ENCODE measurements at places on chromosomes 3 and 15.

GRCh38 chr3:38046027-38046426 is 7.0 kb downstream of the DLEC1 start:
- H3K4me3 ChIP-seq, result no peak overlapping the region
- no peak for DNase-seq
- H3K27ac ChIP-seq, result no peak overlapping the region
- H3K4me1 ChIP-seq, result no peaks in the 10 kb centered on the region
- no peaks in the 10 kb centered on the region for H3K36me3 ChIP-seq

DNA sequence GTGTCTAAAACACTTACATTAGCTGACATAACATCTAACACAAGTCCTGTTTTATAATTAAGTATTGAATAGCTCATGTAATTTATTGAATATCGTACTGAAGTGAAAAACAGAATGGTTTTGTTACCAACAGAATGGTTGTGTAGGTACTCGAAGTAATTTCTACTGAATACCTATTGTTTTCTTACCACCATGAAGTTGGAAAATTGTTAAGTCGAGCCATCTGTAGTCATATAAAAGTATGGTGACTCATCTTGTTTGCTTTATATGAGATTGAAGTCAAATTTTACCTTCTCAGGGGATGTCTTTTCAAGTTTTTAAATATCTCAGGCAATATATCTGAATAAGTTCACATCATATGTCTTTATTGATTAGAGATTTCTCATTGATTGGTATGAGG is 37.6 kb downstream of the PIAS1 start:
- H3K4me1 ChIP-seq, result no peaks in the 10 kb centered on the region
- DNase-seq, result no peak
- no peak overlapping the region for H3K4me3 ChIP-seq
- peaks cover 4% of the 10 kb centered on the region for H3K36me3 ChIP-seq
- H3K27ac ChIP-seq, result no peak overlapping the region
- no peaks in the 10 kb centered on the region for H3K27me3 ChIP-seq

GRCh38 chr15:29465196-29465595 is 195.6 kb upstream of the NSMCE3 start:
- no peak for DNase-seq
- H3K36me3 ChIP-seq, result no peaks in the 10 kb centered on the region
- no peaks in the 10 kb centered on the region for H3K27me3 ChIP-seq
- H3K4me1 ChIP-seq, result no peaks in the 10 kb centered on the region
- H3K4me3 ChIP-seq, result no peak overlapping the region
- H3K27ac ChIP-seq, result no peak overlapping the region

DNA sequence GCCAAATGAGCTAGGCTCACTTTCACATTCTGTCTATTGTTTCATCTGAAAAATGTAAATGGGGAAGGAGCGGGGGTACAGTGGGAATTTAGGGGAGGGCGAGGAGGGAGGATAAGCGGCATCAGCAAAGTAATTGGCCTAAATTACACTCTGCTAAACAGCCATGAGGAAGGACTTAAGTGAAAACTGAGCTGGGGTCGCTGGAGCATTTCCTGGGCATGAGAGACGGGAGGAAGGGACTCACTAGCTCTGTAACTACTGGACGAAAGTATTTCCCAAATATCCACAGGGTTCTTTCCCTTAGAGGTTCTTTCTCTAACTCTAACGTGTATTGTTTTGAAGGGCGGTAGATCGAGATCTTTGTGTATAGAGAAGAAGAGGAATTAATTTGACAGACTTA is 418.0 kb downstream of the SOX2 start:
- no peak overlapping the region for H3K27ac ChIP-seq
- no peaks in the 10 kb centered on the region for H3K27me3 ChIP-seq
- no peak overlapping the region for H3K4me3 ChIP-seq
- DNase-seq, result no peak
- H3K4me1 ChIP-seq, result no peaks in the 10 kb centered on the region
- no peaks in the 10 kb centered on the region for H3K36me3 ChIP-seq

- H3K27me3 ChIP-seq, result no peaks in the 10 kb centered on the region
- DNase-seq, result no peak
- H3K4me1 ChIP-seq, result no peaks in the 10 kb centered on the region
Observed at GRCh38 chr3:27209617-27210264, 159.4 kb downstream of the NEK10 start.

DNA sequence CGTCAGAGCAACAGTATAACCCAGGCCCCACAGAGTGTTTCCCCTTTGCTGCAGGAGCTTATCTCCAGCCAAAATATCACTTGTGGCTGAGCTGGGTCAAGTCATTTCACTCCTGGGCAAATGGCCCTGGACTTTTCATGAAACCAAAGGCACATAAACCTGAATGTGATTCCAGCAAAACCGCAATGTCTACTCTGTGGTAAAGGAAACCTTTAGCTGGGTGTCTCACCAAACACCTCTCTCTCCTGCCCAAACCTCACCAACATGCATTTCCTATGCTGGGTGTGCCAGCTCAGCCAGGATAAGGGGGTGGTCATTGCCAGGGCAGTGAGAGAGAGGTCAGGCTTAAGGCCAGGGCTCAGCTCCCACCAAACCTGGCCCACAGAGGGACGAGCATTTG is 67.4 kb downstream of the GTPBP8 start:
- H3K27ac ChIP-seq, result no peak overlapping the region
- H3K36me3 ChIP-seq, result no peaks in the 10 kb centered on the region
- H3K4me1 ChIP-seq, result no peaks in the 10 kb centered on the region
- no peaks in the 10 kb centered on the region for H3K27me3 ChIP-seq
- H3K4me3 ChIP-seq, result no peak overlapping the region

DNA sequence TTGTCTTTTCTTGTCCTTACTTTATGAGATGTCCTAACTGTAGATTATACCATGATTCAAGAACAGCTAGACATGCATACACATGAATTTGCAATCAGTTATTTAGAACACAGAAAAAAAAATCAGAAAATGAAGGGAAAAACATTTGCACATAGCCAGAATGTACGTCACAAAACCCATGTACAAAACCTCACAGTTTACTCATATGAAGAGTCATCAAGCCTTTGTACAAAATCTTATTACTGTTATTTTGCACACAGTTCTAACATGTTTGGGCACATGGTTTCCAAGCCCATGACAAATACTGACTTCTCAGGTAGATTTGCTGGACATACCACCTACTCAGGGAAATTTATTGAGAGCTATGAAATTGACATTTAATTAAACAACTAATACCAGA is 48.2 kb downstream of the MAP3K13 start:
- no peaks in the 10 kb centered on the region for H3K36me3 ChIP-seq
- no peaks in the 10 kb centered on the region for H3K4me1 ChIP-seq
- no peak for DNase-seq
- no peak overlapping the region for H3K4me3 ChIP-seq
- H3K27ac ChIP-seq, result no peak overlapping the region

GRCh38 chr3:114569186-114569585 is 275.4 kb downstream of the TIGIT start:
- no peak for DNase-seq
- no peak overlapping the region for H3K4me3 ChIP-seq
- H3K27ac ChIP-seq, result no peak overlapping the region
- H3K4me1 ChIP-seq, result no peaks in the 10 kb centered on the region
- H3K36me3 ChIP-seq, result no peaks in the 10 kb centered on the region

DNA sequence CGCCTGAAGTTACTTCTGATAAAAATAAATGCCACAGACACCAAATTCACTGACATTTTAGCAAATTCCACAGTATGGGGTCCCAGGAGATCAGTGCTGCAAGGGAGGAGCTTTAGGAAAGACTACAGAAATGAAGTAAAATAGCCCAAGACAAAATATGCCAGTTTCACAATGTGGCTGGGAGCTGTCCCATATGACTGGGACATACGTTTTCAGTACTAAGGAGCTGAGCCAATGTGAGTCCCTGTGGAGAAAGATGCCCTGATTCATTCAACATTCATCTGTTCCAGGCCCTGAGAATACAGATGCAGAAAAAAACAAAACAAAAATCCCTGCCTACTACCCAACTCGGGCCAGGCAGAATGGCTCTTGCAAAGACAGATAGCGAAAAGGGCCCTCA is 63.4 kb upstream of the FAM174B start:
- DNase-seq, result no peak
- no peak overlapping the region for H3K27ac ChIP-seq
- H3K27me3 ChIP-seq, result peaks cover 3% of the 10 kb centered on the region
- H3K36me3 ChIP-seq, result no peaks in the 10 kb centered on the region

GRCh38 chr3:119548341-119548740 is 11.1 kb downstream of the CD80 start:
- H3K4me1 ChIP-seq, result no peaks in the 10 kb centered on the region
- H3K27me3 ChIP-seq, result no peaks in the 10 kb centered on the region
- no peak for DNase-seq
- H3K4me3 ChIP-seq, result no peak overlapping the region

DNA sequence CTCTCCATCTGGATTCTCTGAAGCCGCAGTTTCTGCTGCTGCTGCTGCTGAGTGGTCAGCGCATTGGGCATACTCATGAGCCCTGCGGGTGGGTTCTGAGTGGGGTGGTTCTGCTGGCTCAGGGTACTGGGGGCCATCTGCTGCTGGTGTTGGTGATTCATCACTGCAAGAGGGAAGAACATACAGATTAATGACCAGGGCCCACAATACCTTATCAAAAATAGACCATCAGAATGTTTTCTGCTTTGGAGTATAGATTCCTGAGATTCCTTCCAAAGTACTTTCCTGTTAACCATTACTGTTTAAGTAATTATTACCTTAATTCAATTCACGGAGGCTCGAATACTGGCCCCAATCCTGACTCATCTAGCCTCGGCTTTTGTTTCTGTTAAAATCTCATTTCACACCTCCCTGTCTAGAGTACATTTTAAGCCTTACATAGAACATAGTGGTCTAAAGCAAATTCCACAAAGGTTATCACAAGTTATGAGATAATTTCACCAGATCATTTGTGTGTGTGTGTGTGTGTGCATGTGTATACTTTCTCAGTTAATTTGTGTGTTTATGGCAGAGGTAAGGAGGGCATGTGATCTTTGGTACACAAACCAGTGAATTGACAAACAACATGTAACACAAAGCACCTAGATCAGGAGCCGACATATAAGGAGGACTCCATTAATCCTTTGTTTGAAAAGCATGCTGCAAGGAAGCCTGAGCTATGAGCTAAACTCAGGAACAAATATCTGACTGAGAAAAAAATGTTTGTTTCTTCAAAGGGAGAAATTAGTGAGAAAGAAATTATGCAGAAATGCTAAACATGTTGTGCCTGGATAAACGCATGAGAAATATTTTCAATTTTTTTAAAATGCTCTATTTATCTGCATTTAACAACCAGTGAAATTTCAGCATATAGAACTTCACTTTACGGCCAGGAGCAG is 68.1 kb downstream of the TM4SF4 start:
- no peaks in the 10 kb centered on the region for H3K36me3 ChIP-seq
- H3K27ac ChIP-seq, result no peak overlapping the region
- no peaks in the 10 kb centered on the region for H3K27me3 ChIP-seq
- DNase-seq, result no peak

DNA sequence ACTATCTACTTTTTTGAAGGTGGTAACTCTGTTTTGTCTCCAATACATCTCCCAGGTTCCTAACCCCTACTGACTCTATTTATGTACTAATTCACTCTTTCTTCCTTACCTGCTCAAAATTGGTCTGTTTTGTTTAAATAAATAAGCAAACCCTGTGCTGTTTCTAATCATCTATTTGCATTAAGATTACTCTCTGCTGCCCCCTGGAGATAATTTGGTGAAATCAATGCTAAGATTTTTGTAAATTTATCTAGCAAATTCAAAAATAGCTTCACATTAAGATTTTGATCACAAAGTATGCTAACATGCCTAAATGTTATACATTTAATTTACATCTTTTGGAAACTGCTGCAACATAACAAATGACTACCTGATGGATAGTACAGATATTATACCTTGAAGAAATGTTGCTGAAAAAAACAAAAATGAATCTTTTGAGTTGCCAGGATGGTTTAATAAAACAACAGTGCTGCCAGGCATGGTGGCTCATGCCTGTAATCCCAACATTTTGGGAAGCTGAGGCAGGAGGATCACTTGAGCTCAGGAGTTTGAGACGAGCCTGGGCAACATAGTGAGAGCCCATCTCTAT is 4.4 kb upstream of the CD200R1 start:
- H3K4me1 ChIP-seq, result peaks cover 68% of the 10 kb centered on the region
- no peak overlapping the region for H3K27ac ChIP-seq

GRCh38 chr3:158950178-158950901 is 148.5 kb downstream of the MFSD1 start:
- no peaks in the 10 kb centered on the region for H3K4me1 ChIP-seq
- no peak for DNase-seq
- H3K4me3 ChIP-seq, result no peak overlapping the region
- no peak overlapping the region for H3K27ac ChIP-seq

GRCh38 chr15:61057376-61057775 is 171.7 kb downstream of the RORA start:
- H3K36me3 ChIP-seq, result no peaks in the 10 kb centered on the region
- H3K27ac ChIP-seq, result no peak overlapping the region
- DNase-seq, result no peak
- H3K27me3 ChIP-seq, result no peaks in the 10 kb centered on the region

DNA sequence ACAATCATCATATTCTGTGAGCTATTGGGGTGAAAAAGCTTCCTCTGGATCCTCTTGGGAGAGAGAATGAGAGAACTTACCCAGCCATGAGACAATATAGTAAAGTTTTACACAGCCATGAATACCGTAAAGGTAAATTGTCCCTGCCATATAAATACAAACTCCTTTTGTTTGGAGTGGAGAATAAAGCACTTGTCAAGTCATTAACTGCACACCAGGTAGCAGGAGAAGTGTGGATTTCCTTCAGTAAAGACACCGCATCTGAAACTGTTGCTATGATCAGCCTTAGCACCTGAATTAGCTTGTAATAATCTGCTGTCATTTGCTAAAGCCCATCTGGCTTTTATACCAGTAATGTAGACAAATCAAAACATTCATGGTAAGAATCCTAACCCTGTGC is 336.6 kb upstream of the SLCO3A1 start:
- no peak overlapping the region for H3K4me3 ChIP-seq
- H3K36me3 ChIP-seq, result no peaks in the 10 kb centered on the region
- DNase-seq, result no peak
- H3K27me3 ChIP-seq, result no peaks in the 10 kb centered on the region
- H3K27ac ChIP-seq, result no peak overlapping the region

- no peak for DNase-seq
- H3K36me3 ChIP-seq, result peaks cover 75% of the 10 kb centered on the region
- H3K4me3 ChIP-seq, result no peak overlapping the region
- no peak overlapping the region for H3K27ac ChIP-seq
Observed at GRCh38 chr3:13370609-13371008, 49.5 kb downstream of the NUP210 start.

DNA sequence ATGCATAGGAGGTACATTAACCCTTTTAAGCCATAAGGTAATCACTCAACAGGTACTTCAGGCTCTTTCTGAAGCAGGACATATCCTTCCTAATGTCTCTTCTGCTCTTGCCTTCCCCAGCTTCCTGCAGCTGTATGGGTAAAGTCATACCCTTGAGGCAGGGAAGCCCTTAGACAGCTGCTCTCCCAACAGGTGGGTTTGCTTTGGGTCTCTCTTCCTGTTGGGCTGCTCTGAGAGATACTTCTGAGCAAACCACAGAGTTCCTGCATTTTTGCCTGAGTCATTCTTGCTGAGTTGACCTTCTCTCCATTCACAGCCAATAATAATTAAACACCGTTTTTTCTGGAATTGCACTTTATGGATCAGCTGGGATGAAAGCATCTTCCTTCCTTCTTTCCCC is 2.0 kb upstream of the TRAT1 start:
- H3K36me3 ChIP-seq, result no peaks in the 10 kb centered on the region
- H3K4me3 ChIP-seq, result peak overlapping the region; percentile 4
- H3K27ac ChIP-seq, result peak overlapping the region; percentile 76

All from CD4-positive, alpha-beta memory T cell (primary cell).